ENCODE measurements at places on chromosomes 2 and 18.

DNA sequence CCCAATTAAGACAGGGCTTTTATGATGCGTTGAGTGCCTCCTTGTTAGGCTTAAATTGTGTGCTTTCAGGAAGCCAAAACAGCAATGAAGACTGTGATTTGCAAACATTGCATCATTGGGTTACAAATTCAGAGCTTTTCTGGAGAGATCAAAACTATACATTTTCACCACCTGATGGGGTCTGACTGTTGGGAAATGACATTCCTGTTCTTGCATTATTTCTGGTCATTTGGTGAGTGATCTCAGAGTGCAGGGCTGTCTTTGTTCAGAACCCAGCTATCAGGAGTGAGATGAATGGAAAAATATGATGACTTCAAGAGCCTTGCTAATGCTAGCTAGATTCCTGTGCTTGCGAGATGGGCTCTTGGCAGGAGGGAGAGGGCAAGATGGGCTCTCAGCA lies 39.1 kb downstream of the SH3RF3 start:
- DNase-seq = no peak

GRCh38 chr2:31193806-31194205 lies 23.5 kb downstream of the CAPN14 start:
- no peak for DNase-seq

DNA sequence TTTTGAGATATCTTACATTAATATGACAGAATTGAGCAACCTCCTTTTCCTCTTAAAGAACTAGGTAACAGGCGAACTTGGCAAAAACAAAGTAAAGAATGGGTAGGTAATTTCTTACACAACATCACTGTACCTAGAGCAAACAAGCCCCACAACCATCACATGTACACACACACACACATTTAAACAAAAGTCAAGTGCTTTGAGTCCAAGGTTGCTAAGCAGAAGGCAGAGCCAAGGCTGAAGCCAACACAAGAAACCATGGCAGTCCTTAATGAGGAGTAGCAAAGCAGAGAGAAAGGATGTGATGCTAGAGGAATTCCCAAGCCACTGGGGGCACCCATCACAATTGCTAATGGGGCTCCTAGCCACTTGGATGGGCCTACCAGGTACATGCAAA lies 164.1 kb downstream of the PAX3 start:
- no peak for DNase-seq

- DNase-seq = no peak
Observed at GRCh38 chr18:13613591-13614501, 112.5 kb downstream of the FAM210A start.

- DNase-seq = no peak
Observed at GRCh38 chr18:21383031-21383430, 141.0 kb downstream of the GREB1L start.

DNA sequence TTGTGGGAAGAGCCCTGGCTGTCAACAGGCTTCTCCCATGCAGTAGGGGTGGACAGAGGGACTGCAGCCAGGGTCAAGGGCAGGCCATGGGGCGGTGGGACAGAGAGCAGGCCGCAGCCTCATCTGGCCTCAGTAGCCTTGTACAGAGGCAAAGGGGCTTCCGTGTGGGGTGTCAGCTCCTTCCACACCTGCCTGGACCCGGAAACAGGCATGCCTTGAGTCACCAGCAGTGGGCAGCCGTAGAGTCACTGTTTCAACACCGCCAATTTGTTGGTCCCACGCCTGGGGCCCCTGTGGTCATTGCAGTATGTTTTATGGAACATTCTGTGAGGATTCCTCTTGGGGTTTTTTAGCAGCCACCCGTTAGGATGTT lies 173.0 kb downstream of the SMAD7 start:
- no peak for DNase-seq

Data from GM12891 (cell line).